Gastrocnemius medialis (tissue), 4 donors: ENCODE measurements at places on chromosomes 13 and 19.

- no peaks in the 10 kb centered on the region for H3K36me3 ChIP-seq
- H3K4me3 ChIP-seq = no peak overlapping the region
- H3K27me3 ChIP-seq = no peaks in the 10 kb centered on the region
- DNase-seq = no peak
These were observed 182.5 kb downstream of the ABCC4 start for GRCh38 chr13:95118541-95119324.

- H3K36me3 ChIP-seq = no peaks in the 10 kb centered on the region
- no peaks in the 10 kb centered on the region for H3K27me3 ChIP-seq
- H3K4me1 ChIP-seq = peaks cover 82% of the 10 kb centered on the region
These were observed 27.1 kb downstream of the MBNL2 start for GRCh38 chr13:97249093-97249795.

- H3K4me3 ChIP-seq = peak overlapping the region; percentile 64
- peaks cover 3% of the 10 kb centered on the region for H3K27me3 ChIP-seq
- H3K4me1 ChIP-seq = peaks cover 4% of the 10 kb centered on the region
- no peaks in the 10 kb centered on the region for H3K36me3 ChIP-seq
These were observed 20.8 kb upstream of the SGCG start for GRCh38 chr13:23159760-23160637.

DNA sequence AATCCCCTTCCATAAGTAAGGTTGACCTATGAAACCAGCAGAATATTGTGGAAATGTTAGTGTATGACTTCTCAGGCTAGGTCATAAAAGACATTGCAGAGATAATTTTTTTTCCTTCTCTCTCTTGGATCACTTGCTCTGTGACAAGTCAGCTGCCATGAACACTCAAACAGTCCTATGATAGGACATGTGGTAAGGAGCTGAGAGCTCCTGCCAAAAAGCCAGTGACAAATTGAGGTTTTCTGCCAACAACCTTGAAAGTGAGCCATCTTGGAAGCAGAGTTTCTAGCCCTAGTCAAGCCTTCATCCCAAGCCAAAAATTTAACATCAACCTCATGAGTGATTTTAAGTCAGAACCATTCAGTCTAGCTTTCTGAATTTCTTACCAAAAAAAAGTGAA lies 270.9 kb upstream of the NBEA start:
- H3K4me1 ChIP-seq = peaks cover 26% of the 10 kb centered on the region
- DNase-seq = peak; percentile 49
- no peak overlapping the region for H3K4me3 ChIP-seq
- no peaks in the 10 kb centered on the region for H3K27me3 ChIP-seq

- no peak overlapping the region for H3K27ac ChIP-seq
- H3K4me1 ChIP-seq = no peaks in the 10 kb centered on the region
These were observed 396.6 kb upstream of the SPRY2 start for GRCh38 chr13:80737513-80737912.

DNA sequence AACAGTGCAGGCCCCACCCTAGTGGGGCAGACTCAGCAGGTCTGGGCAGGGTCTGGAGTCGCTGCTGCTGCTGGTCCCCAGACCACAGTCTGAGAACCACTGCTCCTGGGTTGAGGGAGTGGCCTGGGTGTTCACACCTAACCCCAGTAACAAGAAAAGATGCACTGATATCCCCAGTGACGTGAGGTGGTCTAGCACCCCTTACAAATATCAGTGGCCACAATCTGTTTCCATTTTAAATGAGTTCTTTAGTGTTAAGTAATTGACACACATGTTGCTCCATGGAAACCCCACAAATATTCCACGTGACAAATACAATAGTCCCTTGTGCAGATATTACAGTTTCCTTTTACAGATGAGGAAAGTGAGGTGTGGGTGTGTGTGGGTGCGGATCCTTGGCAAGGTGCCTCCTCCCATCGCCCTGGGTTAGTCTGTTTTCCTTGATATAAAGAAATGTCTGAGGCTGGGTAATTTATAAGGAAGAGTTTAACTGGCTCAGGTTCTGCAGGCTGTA lies 96.3 kb upstream of the GPR183 start:
- no peaks in the 10 kb centered on the region for H3K27me3 ChIP-seq
- H3K36me3 ChIP-seq = no peaks in the 10 kb centered on the region
- no peak overlapping the region for H3K27ac ChIP-seq
- H3K4me3 ChIP-seq = no peak overlapping the region
- no peak for DNase-seq
- H3K4me1 ChIP-seq = no peaks in the 10 kb centered on the region

- no peaks in the 10 kb centered on the region for H3K36me3 ChIP-seq
- no peaks in the 10 kb centered on the region for H3K27me3 ChIP-seq
- H3K4me1 ChIP-seq = peaks cover 48% of the 10 kb centered on the region
- DNase-seq = no peak
These were observed 1.4 kb downstream of the RAP2A start for GRCh38 chr13:97435323-97435722.

- no peak for DNase-seq
- H3K27ac ChIP-seq = no peak overlapping the region
- H3K27me3 ChIP-seq = no peaks in the 10 kb centered on the region
- H3K4me3 ChIP-seq = no peak overlapping the region
- H3K36me3 ChIP-seq = no peaks in the 10 kb centered on the region
These were observed 49.2 kb downstream of the STOML3 start for GRCh38 chr13:38941353-38941945.

- no peak overlapping the region for H3K27ac ChIP-seq
- H3K4me1 ChIP-seq = no peaks in the 10 kb centered on the region
- H3K27me3 ChIP-seq = no peaks in the 10 kb centered on the region
- H3K36me3 ChIP-seq = peaks cover 3% of the 10 kb centered on the region
- H3K4me3 ChIP-seq = no peak overlapping the region
These were observed 193.1 kb downstream of the VWA8 start for GRCh38 chr13:41767801-41768200.

GRCh38 chr19:41997121-41997850 lies 3.3 kb upstream of the ATP1A3 start:
- H3K27ac ChIP-seq = no peak overlapping the region
- H3K27me3 ChIP-seq = peaks cover 73% of the 10 kb centered on the region
- DNase-seq = no peak

DNA sequence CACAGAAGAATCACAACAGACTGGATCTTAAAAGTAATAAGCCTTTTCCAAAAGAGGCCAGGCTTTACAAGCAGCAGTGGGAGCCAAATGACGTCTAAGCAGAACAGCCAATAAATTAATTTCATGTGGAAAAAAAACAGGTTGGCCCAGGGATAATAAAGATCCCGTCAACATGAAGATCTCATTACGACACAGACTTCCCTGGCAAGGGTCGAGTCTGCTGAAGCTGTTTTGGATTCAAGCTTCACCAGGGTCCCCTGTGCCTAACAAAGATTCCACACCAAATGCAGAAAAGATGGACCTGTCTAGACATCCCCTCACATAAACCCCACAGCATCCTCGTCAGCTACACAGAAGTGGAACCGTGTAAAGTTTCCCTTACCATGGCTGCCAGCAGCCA lies 215.1 kb upstream of the ZNF507 start:
- H3K27ac ChIP-seq = no peak overlapping the region
- H3K4me1 ChIP-seq = no peaks in the 10 kb centered on the region
- H3K4me3 ChIP-seq = no peak overlapping the region

- DNase-seq = no peak
- no peaks in the 10 kb centered on the region for H3K27me3 ChIP-seq
- no peaks in the 10 kb centered on the region for H3K4me1 ChIP-seq
- no peak overlapping the region for H3K27ac ChIP-seq
- no peaks in the 10 kb centered on the region for H3K36me3 ChIP-seq
- H3K4me3 ChIP-seq = no peak overlapping the region
These were observed 172.7 kb downstream of the SLITRK1 start for GRCh38 chr13:83709426-83710132.

GRCh38 chr19:51076631-51077213 lies 6.0 kb downstream of the KLK14 start:
- H3K27ac ChIP-seq = no peak overlapping the region
- no peaks in the 10 kb centered on the region for H3K4me1 ChIP-seq
- no peaks in the 10 kb centered on the region for H3K36me3 ChIP-seq
- H3K27me3 ChIP-seq = peaks cover 4% of the 10 kb centered on the region
